ENCODE measurements at places on chromosomes 7 and 10. TPM values are rescaled to one million over a fixed set of nuclear protein-coding genes. Genes with fewer than 3 reads are reported as not detected.

GRCh38 chr7:3520206-3520605 is 219.2 kb downstream of the SDK1 start:
- H3K4me1 ChIP-seq: peaks cover 4% of the 10 kb centered on the region
- no peaks in the 10 kb centered on the region for H3K27me3 ChIP-seq
- no peak overlapping the region for H3K4me3 ChIP-seq
- no peaks in the 10 kb centered on the region for H3K36me3 ChIP-seq

- peaks cover 63% of the 10 kb centered on the region for H3K36me3 ChIP-seq
- no peak overlapping the region for H3K4me3 ChIP-seq
- no peak for DNase-seq
- H3K4me1 ChIP-seq: peaks cover 18% of the 10 kb centered on the region
Observed at GRCh38 chr10:72233621-72234020, 17.5 kb upstream of the ASCC1 start.

GRCh38 chr10:75028748-75029147 is 82.7 kb upstream of the SAMD8 start:
- H3K4me3 ChIP-seq: no peak overlapping the region
- peaks cover 38% of the 10 kb centered on the region for H3K36me3 ChIP-seq
- H3K4me1 ChIP-seq: no peaks in the 10 kb centered on the region
- H3K27me3 ChIP-seq: no peaks in the 10 kb centered on the region
- no peak overlapping the region for H3K27ac ChIP-seq

SFTPA1 gene
- total RNA-seq: not detected

ADRB1 gene
- 0.56 TPM for total RNA-seq

SCART1 gene
- total RNA-seq: 1.3 TPM

KCND2 gene
- not detected for total RNA-seq

Data from MCF 10A (cell line).